ENCODE measurements at places on chromosomes 3 and 15. TPM values are rescaled to one million over a fixed set of nuclear protein-coding genes. Genes with fewer than 3 reads are reported as not detected.

The LDHAL6B gene
- polyA plus RNA-seq, result 0.14 TPM

The GOLGA8Q gene
- 2.0 TPM for polyA plus RNA-seq

The MKRN3 gene
- polyA plus RNA-seq, result 5.8 TPM

DNA sequence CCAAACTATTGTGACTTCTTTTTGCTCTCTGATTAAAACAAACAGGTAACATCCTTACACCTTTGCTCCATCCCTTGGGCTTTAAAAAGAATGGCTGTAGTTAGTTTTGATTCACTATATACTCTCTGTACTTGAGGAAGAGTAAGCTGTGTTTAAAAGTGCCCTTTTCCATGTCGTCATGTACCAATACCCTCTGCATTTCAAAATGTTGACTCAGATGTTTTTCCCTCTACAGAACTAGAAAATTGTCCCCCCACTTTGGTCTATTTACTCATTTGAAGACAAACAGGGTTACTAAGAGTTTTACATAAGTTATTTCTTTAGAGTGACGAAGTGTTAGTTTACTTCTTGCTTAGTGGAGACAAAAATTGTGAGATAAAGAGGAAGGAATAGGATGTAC is 62.7 kb downstream of the TASOR start:
- DNase-seq, result no peak

GRCh38 chr15:70257573-70258248 is 160.0 kb upstream of the TLE3 start:
- DNase-seq, result no peak

GRCh38 chr15:53671545-53671944 is 87.9 kb downstream of the WDR72 start:
- DNase-seq, result no peak

DNA sequence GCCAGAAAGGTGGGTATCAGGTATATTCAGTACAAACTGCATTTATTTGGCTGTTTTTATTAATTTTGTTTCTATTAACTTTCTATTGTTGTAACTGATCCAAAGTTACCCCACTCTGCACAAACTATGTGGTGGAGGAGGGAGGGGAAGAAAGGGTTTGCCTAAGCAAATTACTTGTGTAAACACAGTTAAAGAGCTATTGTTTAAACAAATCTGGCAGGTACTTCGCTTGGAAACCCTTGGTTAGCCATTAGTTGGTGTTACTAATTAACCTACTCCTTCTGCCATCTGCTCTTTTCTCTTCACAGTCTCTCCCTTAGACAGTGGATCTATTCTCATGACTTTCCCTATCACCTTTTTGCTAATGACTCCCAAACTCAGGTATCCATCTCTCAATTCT is 328.4 kb upstream of the NECTIN3 start:
- DNase-seq, result no peak

- no peak for DNase-seq
Measured at GRCh38 chr15:64895285-64896065, 16.2 kb upstream of the ANKDD1A start.

DNA sequence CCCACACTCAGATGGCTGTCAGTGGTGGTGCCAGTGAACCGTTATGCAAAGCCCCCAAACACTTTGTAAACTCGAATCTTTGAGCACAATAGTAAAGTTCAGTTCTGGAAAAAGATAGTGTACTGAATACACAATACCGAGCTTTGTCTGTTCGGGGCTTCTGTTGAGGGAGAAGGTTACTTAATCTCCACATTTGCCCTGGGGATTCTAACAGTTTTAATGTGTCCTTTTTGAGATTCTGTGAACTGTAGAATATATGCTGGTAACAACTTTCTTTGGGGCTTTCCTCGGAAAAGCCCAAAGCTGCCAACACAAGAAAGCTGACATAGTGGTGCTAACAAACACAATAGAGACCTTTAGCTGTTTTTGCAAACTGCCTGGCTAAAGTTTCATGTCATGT is 686.5 kb downstream of the ROBO1 start:
- no peak for DNase-seq
